DND-41 (cell line): ENCODE measurements at places on chromosomes 3 and 15.

GRCh38 chr3:72129501-72130094 lies 344.6 kb upstream of the PROK2 start:
- no peak for DNase-seq
- H3K36me3 ChIP-seq = no peaks in the 10 kb centered on the region

DNA sequence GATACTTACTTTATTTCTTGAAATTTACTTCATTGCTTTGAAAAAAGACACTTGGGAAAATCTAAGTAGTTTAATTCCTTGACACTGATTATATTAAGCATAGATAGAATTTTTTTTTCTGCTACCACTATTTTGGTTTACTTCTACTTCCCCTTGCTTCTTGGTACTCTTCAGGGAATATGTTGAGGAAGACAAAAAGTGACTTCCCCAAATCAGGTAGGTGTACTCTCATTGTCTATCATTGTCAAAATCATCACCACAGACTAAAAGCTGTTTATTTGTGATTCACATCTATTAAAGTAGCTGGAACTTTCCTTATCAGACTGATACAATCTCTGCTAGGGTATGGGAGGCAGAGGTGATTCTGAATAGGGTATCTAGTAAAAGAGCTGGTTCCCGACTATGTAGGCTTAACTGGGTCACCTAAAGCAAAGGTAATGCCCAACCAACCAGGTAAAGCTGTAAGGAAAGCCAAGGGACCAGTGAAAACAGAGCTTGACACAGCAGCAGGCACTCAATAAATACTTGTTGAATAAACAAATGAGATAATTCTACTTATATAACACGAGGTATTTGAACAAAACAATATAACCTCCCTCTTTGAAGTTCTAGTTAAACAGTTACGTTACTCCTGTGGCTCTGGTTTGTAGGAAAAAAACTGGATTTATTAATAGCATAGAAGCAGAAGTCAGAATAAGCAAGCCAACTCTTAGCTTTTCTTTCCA lies 346.9 kb downstream of the PLCL2 start:
- no peaks in the 10 kb centered on the region for H3K27me3 ChIP-seq
- no peak for DNase-seq
- no peaks in the 10 kb centered on the region; the same call in 1 of the 2 replicates for H3K36me3 ChIP-seq
- no peak overlapping the region for H3K27ac ChIP-seq

DNA sequence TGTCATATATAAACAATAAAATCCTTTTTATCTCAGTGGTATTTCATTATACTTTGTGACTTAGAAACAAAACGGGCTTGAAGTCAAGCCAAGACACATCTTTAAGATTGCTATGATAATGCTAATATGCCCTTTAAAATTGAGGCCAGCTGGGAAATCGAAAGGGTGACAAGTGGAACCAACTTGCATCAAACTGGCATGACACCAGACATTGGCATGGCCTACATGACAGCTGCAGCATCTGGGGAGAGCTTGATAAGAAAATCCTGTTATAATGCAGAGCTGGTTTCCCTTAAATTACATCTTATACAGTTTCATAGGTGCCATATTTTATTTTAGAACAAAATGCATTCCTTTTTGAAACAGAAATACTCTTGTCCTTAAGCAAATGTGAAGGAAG lies 325.2 kb downstream of the ZBBX start:
- no peaks in the 10 kb centered on the region for H3K4me1 ChIP-seq
- no peak for DNase-seq
- H3K27me3 ChIP-seq = no peaks in the 10 kb centered on the region
- H3K4me3 ChIP-seq = no peak overlapping the region
- no peaks in the 10 kb centered on the region for H3K36me3 ChIP-seq
- no peak overlapping the region for H3K27ac ChIP-seq

- no peak for DNase-seq
- peaks cover 75% of the 10 kb centered on the region for H3K36me3 ChIP-seq
- no peaks in the 10 kb centered on the region for H3K4me1 ChIP-seq
- H3K4me3 ChIP-seq = no peak overlapping the region
Observed at GRCh38 chr15:41013691-41014414, 60.6 kb downstream of the CHAC1 start.

GRCh38 chr3:46321461-46322104 lies 32.3 kb upstream of the CCR2 start:
- H3K36me3 ChIP-seq = no peaks in the 10 kb centered on the region
- DNase-seq = no peak
- peaks cover 22% of the 10 kb centered on the region for H3K4me1 ChIP-seq
- H3K27ac ChIP-seq = no peak overlapping the region
- H3K27me3 ChIP-seq = no peaks in the 10 kb centered on the region

- no peaks in the 10 kb centered on the region for H3K36me3 ChIP-seq
- no peaks in the 10 kb centered on the region for H3K27me3 ChIP-seq
- no peak overlapping the region for H3K4me3 ChIP-seq
- peaks cover 15% of the 10 kb centered on the region for H3K4me1 ChIP-seq
- no peak for DNase-seq
Observed at GRCh38 chr15:78127882-78128281, 3.4 kb downstream of the CIB2 start.

DNA sequence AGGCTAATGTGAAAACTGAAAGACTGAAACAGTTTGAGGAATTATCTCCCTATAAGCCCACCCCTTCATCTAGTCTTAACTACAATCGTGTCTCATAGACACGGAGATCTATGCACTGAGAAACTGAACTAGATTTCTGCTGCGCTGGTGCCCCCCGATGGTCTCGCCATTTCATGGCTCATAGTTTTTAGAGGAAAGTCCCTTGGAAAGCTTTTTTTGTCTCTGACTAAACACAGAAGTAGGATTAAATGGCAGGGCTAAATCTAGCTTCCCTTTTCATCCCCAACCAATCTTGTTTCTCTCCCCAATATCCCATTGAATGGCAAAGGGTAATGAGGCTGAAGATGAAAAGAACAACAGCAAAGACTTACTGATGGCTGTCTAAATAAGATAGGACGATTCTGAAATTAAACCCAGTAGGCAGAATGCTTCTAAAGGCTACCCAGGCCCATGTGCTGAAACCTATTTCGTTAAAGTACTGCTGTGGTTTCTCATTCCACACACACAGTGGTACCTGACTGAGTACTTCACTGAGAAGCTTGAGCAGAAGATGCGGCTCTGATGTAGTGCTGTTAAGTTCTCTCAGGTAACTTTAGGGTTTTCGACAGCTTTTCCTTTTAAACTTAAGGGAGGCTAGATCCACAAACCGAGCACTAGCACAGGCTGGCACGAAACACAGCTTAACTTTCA lies 142.7 kb downstream of the GADL1 start:
- H3K36me3 ChIP-seq = no peaks in the 10 kb centered on the region
- H3K27me3 ChIP-seq = no peaks in the 10 kb centered on the region
- no peak overlapping the region for H3K4me3 ChIP-seq
- H3K27ac ChIP-seq = no peak overlapping the region

- no peak overlapping the region for H3K4me3 ChIP-seq
- H3K36me3 ChIP-seq = no peaks in the 10 kb centered on the region
- H3K4me1 ChIP-seq = no peaks in the 10 kb centered on the region
- DNase-seq = no peak
Observed at GRCh38 chr3:157113832-157114505, 46.0 kb downstream of the CCNL1 start.

GRCh38 chr3:25113891-25114290 lies 314.2 kb upstream of the RARB start:
- DNase-seq = no peak
- no peaks in the 10 kb centered on the region for H3K36me3 ChIP-seq
- H3K4me1 ChIP-seq = no peaks in the 10 kb centered on the region
- H3K27ac ChIP-seq = no peak overlapping the region
- H3K4me3 ChIP-seq = no peak overlapping the region

DNA sequence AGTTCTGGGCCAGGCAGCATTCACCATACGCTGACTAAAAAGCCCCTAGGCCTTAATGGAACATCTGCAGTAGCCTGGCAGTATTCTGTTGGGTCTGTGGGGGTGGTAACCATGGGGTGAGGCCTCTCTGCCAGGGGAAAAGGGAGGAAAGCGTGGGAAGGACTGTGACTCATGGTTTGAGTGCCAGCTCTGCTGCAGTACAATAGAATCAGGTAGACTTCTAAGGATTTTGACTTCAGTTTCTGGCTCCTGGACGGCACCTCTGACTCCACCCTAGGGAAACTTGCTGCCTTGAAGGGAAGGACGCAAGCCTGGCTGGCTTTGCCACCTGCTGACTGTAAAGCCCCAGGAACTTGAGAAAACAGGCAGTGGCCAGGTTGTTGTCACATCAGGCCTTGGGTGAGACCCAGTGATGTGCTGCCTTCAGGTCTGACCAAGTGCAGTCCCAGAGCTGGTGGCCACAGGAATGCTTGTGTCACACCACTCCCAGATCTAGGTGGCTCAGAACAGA lies 148.6 kb downstream of the SUCNR1 start:
- no peak overlapping the region for H3K27ac ChIP-seq
- no peaks in the 10 kb centered on the region for H3K27me3 ChIP-seq
- no peaks in the 10 kb centered on the region for H3K4me1 ChIP-seq
- H3K36me3 ChIP-seq = no peaks in the 10 kb centered on the region
- H3K4me3 ChIP-seq = no peak overlapping the region

- no peaks in the 10 kb centered on the region for H3K4me1 ChIP-seq
- no peak overlapping the region for H3K4me3 ChIP-seq
- H3K27me3 ChIP-seq = no peaks in the 10 kb centered on the region
- no peaks in the 10 kb centered on the region for H3K36me3 ChIP-seq
- no peak for DNase-seq
Observed at GRCh38 chr15:99906311-99906710, 173.1 kb upstream of the LYSMD4 start.

- H3K4me3 ChIP-seq = no peak overlapping the region
- no peak overlapping the region for H3K27ac ChIP-seq
- H3K27me3 ChIP-seq = peaks cover 3% of the 10 kb centered on the region
- no peak for DNase-seq
Observed at GRCh38 chr15:51313074-51313393, 25.4 kb downstream of the CYP19A1 start.

DNA sequence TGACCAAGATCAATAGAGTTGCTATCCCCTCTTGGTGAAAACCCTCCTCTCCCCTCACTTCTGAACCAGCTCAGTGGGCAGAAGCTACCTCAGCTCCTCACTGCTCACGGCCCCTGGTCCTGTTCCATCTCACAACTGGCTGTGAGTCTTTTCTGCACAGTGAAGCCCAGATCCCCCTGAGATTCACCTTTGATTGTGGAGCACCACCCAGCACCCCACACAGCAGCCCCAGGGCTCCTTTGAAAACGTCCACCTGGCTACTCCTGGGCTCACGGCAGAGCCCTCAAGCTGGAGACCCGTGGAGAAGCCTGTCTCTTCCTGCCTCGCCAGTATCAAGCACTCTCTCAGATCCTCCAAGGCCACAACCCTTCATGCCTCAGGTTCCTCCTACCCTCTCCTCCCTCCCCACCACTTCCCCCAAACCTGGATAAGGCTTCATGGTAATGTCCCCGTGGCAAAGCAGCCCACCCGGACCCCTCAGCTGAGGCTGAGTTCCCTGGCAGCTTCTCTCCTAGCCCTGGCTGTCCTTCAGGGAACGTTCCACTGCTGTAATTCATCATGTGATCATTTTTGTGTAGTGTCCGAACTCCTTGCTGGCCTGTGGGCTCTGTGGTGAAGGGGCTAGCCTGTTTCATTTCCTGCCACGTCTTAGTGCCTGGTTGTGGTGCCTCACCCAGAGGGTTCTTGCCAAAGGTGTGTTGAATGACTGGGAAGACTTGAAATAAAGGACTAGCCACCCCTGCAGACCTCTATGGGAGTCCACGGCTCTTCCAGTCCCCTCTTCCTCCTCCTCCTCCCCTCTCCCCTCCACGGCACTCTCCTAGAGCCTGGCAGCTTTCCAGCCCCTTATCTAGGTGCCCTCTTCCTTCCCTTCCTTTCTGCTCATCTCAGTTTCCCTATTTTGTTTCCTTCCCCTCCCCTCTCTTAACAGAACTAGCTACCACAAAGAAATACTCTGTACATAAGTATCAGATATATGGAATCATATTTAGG lies 44.5 kb downstream of the KY start:
- H3K36me3 ChIP-seq = no peaks in the 10 kb centered on the region
- DNase-seq = no peak
- H3K4me1 ChIP-seq = no peaks in the 10 kb centered on the region
- H3K4me3 ChIP-seq = no peak overlapping the region

GRCh38 chr3:188700501-188700900 lies 471.3 kb upstream of the TPRG1 start:
- no peaks in the 10 kb centered on the region for H3K36me3 ChIP-seq
- no peaks in the 10 kb centered on the region for H3K4me1 ChIP-seq
- DNase-seq = no peak
- H3K27me3 ChIP-seq = no peaks in the 10 kb centered on the region
- H3K4me3 ChIP-seq = no peak overlapping the region

DNA sequence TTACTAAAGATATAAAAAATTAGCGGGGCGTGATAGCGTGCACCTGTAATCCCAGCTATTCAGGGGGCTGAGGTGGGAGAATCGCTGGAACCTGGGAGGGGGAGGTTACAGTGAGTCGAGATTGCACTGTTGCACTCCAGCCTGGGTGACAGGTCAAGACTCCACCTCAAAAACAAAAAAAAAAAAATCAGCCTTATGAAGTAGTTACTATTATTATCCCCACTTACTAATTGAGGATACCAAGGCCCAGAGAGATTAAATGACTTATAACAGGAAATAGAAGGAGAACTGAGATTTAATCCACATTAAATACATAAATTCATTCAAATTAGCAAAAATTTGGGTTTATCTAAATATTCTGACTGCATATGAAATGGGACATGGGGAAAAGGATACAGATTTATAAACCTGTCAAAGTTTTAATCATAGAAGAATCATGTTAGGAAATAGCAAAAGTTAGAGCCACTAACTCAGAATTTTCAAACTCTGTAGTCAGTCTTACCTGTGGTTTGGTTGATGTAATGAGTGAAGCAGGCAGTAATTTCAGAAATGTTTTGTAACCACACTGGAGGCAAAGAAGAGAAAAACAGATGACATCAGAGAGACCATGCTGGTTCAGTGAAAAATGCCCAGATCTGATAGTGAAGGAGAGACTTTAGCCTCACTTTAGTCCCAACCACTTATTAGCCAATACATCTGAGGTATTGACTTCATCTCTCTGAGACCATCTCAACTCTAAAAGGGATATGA lies 25.0 kb upstream of the ACAP2 start:
- H3K27ac ChIP-seq = no peak overlapping the region
- no peak overlapping the region for H3K4me3 ChIP-seq
- H3K36me3 ChIP-seq = no peaks in the 10 kb centered on the region
- no peak for DNase-seq
- H3K27me3 ChIP-seq = no peaks in the 10 kb centered on the region
- no peaks in the 10 kb centered on the region for H3K4me1 ChIP-seq

DNA sequence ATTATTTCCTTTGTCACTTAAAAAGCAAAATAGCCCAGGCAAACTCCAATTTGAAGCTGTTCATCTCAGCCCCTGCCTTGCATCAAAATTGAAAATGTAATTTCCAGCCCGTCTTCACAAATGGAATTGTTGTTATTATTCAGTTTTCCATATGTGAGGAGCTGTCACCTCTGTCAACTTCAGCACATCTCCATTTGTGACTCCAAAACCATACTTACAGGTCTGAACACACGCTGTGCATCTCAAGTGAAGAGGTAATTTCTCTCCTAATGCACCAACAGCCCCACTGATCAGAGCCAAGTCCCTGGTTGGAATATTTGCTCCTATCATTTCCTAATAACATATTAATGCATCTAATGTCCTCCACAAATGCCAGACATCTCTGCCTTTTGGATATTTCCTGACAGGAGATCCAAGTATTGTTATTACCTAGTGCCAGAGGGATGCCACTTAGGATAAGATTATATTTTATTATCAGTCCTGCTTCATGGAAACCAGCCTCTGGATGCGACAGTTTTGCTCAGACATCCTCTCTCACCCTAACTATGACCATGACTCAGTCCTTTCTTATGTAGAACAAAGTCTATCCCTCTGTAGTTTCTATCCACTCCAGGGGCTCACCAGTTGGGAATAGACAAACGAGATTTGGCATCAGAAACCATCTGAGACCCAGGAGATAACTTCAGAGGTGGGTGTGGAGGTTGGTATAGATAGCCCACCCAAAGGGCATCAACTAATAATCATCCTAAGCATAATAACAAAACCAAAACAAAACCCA lies 379.8 kb downstream of the VPS13C start:
- H3K4me3 ChIP-seq = no peak overlapping the region
- no peak for DNase-seq
- H3K27me3 ChIP-seq = peaks cover 3% of the 10 kb centered on the region
- H3K27ac ChIP-seq = no peak overlapping the region
